ENCODE measurements at places on chromosomes 12 and 14.

- no peak for DNase-seq
These were observed 143.6 kb downstream of the DYRK2 start for GRCh38 chr12:67792185-67792584.

DNA sequence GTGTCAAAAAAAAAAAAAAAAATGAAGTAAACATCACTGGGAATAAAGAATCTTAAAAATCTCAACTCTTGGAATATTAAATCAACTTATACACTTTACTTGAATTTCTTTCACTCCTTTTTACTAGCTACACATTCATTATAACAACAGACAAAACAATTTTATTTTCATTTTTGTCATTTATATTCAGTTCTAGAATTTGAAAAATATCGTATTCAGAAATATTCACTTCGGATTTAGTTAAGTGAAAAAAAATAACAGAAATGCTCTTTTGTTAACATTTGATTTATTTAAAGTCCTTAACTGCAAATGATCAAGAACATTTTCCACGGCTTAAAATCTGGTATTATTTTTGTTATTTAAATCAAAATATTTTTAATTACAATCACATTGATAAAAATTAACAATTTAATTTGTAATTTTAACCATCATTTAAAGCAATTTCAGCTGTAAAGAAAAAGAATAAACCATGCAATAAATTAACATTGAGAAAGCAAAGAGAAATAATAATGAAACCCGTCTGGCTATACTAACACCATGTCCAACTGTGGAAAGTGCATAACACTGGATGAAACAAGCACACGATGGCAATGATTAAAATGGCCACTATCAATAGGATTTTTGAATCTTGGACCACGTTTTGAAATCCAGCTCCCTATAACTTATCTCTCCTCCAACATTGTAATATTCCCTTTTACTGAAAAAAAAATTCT, 5.2 kb downstream of the FOXA1 start:
- no peak for DNase-seq

GRCh38 chr12:132367071-132367851, 37.9 kb upstream of the GALNT9 start:
- no peak for DNase-seq

- no peak for DNase-seq
These were observed 28.6 kb downstream of the SLC2A14 start for GRCh38 chr12:7844116-7844515.

DNA sequence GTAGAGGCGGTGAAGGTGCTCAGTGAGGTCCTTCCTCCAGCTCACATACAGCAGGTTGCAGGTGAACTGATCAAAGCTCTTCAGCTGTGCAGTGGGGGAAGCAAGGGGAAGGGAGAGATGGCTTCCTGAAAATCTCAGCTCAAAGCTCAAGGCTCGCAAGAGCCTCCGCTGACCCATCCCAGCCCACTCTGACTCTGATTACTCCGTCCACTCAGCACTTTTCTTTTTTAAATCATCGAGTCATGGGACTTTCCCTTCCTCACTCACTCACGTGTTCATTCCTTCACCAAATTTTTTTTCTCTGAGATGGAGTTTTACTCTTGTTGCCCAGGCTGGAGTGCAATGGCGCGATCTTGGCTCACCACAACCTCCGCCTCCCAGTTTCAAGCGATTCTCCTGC, 4.7 kb downstream of the ABCD4 start:
- DNase-seq = no peak

DNA sequence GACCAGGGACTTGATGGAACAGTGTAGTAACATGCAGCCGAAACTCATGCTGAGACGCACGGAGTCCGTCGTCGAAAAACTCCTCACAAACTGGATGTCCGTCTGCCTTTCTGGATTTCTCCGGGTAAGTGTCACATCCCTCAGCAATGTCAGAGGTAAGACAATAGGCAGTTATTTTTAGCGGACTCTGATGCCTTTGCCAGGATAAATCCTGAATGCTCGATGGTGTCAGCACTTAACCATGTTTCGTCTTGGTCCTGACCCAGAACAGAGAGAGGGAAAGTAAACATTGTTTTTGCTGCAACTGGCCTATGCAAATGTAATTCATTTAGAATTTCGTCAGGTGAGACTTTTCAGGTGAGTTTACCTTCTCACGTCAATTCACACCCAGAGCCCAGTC, 112.3 kb downstream of the PLXNC1 start:
- no peak for DNase-seq

- DNase-seq = no peak
These were observed 41.9 kb downstream of the TPH2 start for GRCh38 chr12:71980538-71980937.

DNA sequence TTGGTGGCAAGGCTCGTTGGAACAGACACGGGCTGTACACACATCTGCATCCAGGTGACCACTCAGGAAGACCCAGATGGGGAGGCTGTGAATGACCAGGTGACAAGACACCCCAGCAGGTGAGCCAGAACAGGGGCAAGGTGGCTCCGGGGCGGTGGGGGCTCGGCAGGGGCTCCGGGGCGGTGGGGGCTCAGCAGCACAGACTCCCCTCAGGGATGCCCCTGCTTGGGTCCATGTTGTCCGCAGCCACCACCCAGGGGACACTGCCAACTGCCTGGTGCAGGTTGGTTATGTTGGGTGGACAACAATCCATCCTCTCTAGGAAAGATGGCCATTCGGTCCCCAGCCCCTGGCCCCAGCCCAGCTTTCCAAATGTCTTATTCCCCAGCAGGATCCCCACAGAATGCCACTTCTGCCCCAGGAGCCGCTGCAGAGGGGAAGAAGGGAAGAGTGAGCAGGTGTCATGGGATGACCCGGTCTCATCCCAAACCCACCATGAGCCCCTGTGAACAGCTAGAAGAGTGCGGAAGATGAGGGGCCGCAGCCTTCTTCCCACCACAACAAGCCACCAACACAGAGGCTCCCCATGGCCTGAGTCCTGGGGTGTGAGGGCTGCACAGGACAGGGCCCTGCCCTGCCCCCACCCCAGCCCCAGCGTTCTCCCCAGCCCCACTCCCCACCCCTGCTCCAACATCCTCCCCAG, 31.4 kb upstream of the C14orf180 start:
- no peak for DNase-seq

DNA sequence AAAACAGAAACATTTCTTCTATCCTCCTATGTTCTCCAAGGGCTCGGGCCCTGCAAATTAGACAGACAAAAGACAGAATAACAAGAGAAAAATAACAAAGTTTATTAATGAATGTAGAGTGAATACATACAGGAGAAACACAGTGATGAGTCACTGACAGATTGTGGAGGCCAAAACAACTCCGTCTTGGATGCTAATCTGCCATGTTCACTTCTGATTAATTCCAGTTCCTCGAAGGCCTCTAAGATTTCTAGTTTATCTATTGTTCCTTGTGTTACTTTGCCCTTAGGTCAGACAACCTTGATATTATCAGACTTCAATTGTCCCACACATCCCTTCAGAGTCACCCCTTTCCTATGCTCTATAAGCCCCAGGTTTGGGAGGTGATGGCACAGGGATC, 26.8 kb upstream of the NEDD1 start:
- no peak for DNase-seq

- no peak for DNase-seq
These were observed 56.7 kb downstream of the CD163L1 start for GRCh38 chr12:7387289-7387688.

DNA sequence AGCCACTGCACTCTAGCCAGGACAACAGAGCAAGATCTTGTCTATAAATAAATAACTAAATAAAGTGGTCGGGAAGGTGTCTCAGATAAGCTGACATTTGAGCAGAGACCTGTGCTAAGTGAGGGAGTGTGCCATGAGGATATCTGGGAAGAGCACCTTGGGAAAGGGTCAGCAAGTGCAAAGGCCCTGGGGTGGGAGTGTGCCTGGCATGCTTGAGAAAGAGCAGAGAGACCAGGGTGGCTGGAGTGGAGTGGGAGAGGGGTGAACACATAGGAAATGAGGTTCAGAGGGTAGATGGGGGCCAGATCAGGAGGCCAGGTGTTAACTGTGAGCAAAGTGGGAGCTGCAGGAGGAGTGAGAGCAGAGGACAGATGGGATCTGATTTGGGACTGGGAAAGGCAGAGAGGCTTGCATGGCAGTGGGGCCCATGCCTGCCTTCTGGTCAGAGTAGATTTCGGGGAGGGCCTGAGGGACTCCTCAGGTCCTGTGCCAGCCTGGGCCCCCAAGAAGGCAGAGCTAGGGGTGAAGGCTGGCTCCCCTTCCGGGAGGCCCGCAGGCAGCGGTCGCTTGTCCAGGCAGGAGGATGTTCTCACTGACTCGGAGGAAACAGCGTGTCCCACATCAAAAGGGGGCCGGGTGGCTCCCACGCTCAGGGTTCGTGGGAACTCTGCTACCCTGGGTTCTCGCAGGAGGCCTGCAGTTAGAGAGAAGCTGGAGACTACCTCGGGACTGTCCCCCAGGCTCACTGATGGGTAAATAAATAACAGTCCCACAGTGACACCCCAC, 32.6 kb downstream of the DTX1 start:
- peak; percentile 80 for DNase-seq

GRCh38 chr14:49875640-49876198, 17.2 kb upstream of the ARF6 start:
- no peak for DNase-seq

DNA sequence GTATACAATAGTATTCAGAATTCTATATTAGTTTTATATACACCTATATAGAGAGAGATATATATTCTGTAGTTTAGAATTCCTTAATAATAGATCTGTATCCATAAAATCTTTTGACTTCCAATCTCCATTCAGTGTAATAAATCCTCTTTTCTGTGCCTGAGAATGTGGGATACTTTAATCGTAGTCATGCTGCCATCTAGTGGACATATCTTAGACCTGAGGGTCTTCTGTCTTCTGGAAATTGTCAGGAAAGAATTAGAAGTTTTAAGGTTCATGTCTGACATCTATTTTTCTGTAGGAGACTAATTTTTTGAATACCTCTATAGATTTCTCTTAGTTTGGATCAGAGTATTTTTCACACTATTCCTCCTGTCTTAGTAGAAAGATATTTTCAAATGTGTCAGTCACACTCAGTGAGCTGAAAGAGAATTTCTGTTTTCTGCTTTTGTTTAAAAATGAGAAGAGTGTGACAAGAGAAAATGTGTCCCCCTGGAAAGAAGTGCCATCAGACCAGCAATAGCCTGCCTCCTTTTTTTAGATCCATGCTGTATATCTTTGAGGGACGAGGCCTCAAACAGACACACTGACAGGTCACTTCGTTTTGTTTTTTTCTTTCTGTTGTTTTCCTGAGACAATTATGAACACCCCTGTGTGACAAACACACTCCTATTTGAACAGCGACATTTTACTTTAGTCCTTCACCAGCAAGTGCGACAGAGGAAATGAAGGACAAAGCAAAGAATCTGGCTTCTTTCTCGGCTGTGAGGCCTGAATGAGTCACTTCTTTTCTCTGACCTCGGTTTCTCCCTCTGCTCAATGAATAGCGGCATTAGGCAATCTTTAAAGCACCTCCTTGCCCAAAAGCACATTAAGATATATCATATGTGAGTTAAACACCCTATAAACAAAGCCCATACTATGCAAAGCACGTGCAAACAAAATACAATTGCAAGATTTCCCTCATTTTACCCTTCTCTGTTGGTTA, 96.3 kb downstream of the GALC start:
- DNase-seq = no peak

GRCh38 chr12:93315385-93315906, 62.3 kb upstream of the NUDT4 start:
- DNase-seq = no peak

- peak; percentile 46 for DNase-seq
These were observed 9.4 kb upstream of the WNT5B start for GRCh38 chr12:1619587-1619986.

- peak; percentile 50 for DNase-seq
These were observed 70.2 kb downstream of the ETV6 start for GRCh38 chr12:11719678-11720099.

DNA sequence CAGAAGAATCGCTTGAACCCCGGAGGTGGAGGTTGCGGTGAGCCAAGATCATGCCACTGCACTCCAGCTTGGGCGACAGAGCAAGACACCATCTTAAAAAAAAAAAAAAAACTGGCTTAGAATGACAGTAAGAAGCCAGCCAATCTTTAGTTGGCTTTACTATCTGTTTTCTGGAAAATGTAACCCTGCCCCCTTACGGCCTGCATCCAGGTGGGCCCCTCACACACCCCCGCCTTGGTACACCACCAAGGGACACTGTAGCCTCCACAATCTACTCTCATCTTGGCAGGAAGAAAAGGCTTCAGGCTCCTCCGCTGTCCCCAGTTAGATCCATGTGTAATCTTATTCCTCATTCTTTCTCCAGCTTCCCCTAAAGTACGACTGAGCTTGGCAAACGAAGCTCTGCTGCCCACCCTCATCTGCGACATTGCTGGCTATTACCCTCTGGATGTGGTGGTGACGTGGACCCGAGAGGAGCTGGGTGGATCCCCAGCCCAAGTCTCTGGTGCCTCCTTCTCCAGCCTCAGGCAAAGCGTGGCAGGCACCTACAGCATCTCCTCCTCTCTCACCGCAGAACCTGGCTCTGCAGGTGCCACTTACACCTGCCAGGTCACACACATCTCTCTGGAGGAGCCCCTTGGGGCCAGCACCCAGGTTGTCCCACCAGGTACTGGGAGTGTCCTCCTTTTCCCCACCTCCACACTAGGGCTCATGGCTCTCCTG, 6.6 kb downstream of the TAPBPL start:
- DNase-seq = no peak

DNA sequence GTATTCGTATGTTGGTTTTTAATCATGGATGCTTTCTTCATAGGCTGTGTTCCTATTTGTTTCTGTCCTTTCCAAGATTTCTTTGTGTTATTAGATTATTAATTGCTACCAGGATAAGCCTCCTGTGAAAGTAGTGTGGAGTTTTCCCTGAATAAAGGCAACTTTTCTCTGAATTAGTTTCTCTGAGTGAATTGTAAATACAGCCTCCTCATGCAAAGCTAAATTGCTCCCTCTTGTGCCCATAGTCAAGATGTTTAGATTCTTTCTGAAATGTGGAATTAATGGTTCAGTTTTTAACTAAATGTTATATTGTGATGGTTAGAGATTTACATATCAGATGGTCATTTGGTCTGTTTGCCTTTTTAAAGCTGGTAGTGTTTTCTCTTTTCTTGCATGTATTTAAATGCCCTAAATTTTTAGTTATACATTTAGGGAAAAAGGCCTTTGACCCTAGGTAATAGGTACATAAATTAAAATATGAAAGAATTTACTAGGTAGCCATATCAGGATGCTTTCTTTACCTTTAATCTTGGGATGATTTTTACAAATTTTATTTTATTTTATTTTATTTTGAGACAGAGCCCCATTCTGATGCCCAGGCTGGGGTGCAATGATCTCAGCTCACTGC, 8.9 kb downstream of the APAF1 start:
- no peak for DNase-seq

DNA sequence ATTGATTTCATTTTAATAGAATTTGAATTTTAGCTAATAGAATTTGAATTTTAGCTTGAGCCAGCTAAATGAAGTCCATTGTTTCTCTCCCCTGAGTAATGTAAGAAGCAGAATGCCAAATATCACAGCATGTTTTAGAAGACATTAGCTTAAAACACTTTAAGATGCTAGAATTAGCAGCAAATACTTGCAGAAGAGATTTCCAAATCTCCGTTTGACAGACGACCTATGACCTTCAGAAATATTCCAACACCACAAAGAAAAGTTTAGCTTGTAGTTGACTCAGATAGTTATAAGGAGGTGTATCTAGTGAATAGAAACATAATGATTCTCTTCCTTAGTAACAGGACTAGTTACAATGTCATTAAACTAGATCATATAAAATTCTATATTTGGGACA, 51.7 kb upstream of the MYF6 start:
- DNase-seq = no peak
